Cortex of kidney (tissue), 1 donor: ENCODE measurements at places on chromosomes 4 and X.

GRCh38 chr4:76809594-76810305 is 88.2 kb downstream of the SOWAHB start:
- no peak for DNase-seq

DNA sequence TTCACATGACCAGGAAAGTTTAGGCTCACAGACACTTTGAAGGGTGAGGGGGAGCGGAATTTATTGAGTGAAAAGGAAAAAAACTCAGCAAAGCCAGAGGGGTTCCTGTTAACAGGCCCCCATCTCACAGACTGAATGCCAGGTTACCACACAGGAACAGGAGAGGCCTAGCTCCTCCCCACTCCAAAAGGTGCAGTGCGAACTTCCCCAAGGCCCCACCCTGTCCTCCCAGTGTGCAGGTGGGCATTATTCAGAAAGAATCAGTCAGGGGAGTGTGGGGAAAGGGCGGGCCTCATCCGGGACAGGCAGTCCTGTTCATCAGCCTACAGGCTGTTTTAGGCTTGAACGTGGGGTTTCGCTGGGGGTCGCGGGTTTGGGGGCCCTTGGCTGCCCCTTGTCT is 4.0 kb downstream of the OTC start:
- DNase-seq: no peak

DNA sequence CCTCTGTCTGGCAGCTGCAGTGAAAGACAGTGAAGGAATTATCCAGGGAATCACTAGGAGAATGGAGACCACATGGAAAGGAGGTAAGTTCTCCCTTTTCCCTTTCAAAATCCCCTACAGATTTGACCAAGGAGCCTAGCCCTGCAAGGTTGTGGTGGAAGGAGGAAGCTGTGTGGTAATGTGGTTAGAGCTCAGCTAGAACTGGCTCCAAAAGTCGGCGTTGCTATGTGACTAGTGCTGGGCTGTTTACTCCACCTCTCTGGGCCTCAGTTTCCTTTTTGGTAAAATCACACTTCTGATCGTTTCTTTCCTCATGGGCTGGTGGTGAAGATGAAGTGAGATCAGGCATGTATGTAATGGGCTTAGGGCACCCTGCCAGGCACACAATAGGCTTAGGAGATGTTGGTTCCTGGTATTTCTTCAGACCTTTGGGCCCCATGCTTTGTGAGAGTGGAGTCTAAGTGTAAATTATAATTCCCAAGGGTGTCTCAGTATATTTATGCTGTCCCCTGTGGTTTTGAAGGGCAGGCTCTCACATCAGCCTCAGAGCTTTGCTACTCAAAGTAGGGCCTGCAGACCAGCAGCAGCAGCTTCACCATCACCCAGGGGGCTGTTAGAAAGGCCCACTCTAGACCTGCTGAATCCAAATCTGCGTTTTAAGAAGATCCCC is 183.7 kb upstream of the BCOR start:
- DNase-seq: no peak

GRCh38 chr4:153483432-153484418 is 17.6 kb downstream of the TMEM131L start:
- no peak for DNase-seq

GRCh38 chr4:88162626-88163025 is 4.2 kb upstream of the ABCG2 start:
- no peak for DNase-seq

- DNase-seq: no peak
These were observed 31.1 kb downstream of the FGFBP1 start for GRCh38 chr4:15907430-15907829.

DNA sequence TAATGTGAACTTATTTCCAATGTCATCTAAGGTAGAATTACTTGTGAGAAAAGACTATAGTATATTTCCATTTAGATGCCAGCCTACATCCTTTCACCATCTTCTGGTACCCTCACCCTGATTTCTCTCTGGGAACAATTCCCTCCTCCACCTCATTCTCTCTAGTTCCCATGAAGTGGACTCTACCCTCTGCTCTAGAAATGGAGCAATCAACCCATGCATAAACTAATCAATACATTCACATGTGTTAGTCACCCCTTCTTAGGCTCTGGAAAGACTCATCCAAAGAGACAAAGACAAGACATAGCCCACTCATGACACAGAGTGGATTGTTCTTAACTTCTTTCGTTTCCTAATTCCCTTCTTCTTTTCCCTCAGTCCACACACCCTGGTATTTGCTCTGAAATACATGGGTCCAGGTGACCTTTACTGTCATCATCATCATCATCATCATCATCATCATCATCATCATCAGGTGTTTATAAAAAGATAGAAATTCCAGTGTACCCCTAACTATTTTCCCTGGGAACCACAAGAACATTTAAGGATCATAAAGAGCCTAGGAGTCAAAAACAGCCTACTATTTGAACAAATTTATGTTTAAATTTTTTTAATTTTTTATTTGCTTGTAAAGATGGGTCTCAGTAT is 298.9 kb upstream of the GALNT7 start:
- no peak for DNase-seq

DNA sequence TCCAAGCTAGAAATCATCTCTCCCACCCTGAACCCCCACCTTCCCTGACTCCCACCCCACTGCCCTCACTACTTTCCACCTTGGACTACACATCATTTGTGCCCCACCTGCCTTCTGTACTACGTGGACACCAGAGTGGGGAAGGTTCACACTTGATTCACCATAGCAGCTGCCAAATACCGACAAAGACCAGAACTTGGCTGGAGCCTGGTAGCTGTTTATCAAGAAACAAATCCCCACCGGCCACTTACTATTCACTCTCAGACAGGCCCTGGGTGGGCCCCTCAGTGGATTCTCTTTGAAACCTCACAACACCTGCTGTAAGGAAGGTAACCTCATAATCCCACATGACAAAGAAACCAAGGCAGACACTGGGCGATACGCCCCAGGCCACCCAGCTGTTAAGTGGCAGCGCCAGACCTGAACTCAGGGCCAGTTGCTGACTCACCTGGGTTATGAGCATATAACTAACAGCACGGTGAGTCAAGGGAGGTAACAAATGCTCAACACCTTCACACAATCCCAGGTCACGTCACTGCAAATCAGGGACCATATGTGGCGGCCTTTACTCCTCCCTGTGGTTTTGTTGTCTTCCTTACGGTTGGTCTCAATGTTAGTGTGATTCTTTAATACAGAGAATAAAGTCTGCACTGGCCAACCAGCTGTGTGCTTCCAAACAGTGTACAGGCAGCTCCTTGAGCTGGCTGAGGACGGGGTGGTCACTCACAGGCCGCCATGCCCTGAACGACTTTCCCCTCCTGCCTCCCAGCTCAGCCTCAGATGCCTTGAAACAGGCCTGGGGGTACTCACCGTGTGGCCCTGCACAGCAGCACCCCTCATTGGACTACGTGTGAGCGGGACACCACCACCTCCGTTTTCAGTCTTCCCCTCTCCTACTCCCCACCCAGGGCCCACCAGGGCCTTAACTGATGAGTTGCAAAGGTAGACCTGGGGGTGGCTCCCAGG is 7.5 kb downstream of the WDR1 start:
- no peak for DNase-seq

DNA sequence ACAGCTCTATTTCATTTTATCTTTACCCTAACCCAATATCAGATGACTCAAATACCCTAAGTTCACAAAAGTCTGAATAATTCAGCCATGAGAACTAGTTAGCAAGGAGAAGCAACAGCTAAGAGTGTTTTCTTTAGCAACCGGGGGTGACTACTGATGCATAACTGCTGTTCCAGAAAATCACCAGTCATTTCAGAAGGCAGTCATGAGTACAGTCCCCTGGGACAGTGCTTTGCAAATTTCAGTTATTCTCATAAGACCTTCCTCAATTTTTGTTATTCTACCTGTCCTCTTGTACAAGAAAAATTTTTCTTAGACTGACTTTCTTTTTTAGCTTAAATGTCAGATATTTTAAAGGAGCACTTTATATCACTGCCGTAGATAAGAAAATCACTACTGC is 16.4 kb downstream of the BANK1 start:
- no peak for DNase-seq
